ENCODE measurements at places on chromosomes 2 and 18. TPM values are rescaled to one million over a fixed set of nuclear protein-coding genes. Genes with fewer than 3 reads are reported as not detected.
A peak's percentile ranks its signal among the peaks of the same experiment; 100 is the strongest.

IGFBP5 gene
- 2,105 TPM for total RNA-seq

AMER3 gene
- total RNA-seq = not detected

DNA sequence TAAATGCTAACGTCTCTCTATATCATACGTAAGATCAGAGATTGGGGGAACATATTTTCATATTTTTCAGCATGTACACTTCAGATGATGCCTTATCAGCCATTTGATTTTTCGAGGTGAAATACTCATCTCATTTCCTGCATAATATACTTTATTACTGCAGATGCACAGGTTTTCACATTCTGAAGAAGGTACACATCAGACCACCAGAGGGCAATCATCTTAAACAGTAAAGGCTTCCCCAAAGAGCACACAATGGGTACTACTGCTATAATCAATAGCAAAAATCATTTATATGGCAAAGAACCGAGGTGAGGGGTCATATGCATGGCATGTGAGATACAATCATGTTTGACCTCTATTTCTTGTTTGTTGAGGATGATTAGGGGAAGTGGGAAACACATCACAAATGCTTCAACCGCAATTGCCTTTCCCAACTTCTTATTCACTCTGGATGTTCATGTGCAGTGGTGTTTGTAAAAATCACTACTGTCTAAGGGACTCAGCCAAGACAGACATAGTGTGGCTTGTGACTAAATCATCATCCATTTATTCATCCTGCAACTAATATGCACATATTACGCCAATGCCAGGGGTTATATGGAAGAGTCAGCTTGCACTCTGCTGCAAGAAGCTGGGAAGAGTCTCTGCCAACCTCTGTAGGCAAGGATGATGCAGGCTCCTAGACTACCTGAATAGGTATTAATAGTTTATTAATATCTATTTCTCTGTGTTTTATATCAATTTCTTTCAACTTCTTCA lies 118.7 kb downstream of the EPB41L3 start:
- DNase-seq = no peak

- DNase-seq = no peak
Observed at GRCh38 chr2:44955593-44956392, 14.3 kb downstream of the SIX3 start.

PROKR1 gene
- total RNA-seq = not detected

DNA sequence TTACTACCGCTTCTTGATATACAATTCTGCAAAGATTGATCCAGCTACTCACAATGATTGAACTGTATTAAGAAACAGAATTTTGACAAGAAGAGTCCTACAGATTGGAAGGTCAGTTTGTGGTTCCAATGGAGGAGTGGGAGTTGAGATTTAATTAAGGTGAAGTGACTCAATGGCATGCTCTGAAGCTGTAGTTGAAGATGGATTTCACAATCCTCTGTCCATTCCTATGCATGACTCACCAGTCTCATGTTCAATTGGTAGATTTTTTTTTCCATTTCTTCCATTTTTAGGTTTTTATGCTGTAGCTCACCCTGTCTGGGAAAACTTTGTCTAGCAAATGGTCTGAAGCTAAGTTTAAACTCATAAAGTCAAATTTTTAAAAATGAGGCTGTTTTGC lies 83.3 kb downstream of the DPP4 start:
- DNase-seq = no peak

GAL3ST2 gene
- 0.49 TPM for total RNA-seq

GRCh38 chr18:49980896-49981295 lies 167.6 kb upstream of the ACAA2 start:
- no peak for DNase-seq

DNA sequence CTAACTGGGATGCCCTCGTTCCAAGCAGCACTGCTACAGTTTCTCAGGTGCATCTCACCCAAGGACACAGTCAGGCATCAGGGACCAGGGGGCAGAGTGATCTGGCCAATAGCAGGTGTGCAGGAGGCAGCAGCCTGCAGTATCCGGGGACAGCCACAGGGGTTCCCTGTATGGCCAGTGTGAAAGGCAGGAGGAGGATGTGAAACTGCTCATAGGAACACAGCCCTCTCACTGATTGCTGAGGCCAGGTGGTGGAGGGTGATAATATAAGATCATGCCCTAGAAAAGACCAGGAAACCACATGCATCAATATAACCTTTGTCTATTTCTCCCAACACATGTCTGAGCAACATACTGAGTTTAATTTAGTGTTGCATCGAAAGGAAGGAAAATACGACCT lies 112.7 kb upstream of the TACR1 start:
- DNase-seq = no peak

OBSL1 gene
- 88.7 TPM for total RNA-seq

DNA sequence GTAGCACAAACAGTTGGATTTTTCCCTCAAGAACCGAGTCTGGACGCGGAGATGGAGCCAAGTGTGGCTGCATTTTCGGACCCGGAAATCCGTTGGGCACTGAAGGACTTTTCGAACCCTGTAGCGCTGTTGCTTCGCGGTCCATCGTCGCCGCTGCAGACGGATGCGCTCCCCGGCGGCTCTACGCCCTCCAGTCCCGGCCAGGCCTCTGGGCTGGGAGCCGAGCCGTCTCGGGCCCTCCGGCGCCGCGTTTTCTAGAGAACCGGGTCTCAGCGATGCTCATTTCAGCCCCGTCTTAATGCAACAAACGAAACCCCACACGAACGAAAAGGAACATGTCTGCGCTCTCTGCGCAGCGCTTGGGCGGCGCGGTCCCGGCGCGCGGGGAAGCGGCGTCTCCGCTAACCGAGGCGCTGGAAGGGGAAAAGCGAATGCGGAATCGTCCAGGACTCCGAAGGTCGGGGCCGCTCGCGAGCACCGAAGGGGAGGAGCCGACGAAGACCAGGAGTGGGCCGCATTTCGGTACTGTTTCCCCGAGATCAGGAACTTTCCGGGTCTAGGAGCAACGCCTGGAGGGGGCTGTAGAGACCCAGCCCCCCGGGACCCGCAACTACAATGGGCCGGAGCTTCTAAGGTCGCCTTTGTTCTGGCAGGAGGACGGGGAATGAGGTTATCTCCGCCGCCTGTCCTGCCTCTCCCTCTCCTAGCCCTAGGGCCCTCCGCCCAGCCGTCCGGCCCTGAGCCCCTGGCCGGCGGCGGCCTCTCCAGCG lies 3.2 kb downstream of the EMX1 start:
- DNase-seq = no peak

MBP gene
- total RNA-seq = 41.7 TPM

GRCh38 chr2:72698300-72698699 lies 127.5 kb downstream of the EXOC6B start:
- no peak for DNase-seq

NOSTRIN gene
- total RNA-seq = 5.3 TPM

DNA sequence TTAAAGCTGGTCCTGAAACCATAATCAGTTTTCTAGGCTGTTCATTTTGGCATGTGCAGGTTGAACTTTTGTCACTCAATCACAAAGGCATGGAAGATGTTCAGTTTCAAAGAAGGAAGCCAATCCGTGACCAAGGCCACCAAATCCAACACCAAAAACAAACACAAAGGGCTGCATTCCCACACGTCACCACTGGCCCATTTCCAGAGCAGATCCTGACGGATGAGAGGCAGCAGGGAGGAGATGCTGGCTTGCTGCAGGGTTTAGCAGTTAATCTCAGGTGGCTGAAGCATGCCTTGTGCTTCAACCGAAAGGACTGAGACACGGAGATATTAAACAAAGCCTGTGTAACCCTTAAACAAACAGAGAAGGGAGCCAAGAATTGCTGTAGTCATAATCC lies 191.9 kb upstream of the CTAGE1 start:
- peak; percentile 36 for DNase-seq

FEV gene
- not detected for total RNA-seq

DNA sequence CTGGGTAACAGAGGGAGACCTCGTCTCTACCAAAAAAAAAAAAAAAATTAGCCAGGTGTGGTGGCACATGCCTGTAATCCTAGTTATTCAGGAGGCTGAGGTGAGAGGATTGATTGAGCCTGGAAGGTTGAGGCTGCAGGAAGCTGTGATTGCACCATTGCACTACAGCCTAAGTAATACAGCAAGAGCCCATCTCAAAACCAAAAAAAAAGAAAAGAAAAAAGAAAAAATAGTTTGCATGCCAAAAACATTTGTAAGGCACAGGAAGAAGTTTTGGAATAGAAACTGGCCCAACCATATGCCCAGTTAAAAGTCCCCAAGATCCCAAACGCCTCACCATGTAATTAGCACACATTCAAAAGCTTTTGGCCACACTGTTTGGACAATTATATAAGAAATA lies 13.4 kb upstream of the ACOXL start:
- DNase-seq = no peak

GRCh38 chr2:207974216-207974605 lies 51.1 kb downstream of the PLEKHM3 start:
- no peak for DNase-seq

DNA sequence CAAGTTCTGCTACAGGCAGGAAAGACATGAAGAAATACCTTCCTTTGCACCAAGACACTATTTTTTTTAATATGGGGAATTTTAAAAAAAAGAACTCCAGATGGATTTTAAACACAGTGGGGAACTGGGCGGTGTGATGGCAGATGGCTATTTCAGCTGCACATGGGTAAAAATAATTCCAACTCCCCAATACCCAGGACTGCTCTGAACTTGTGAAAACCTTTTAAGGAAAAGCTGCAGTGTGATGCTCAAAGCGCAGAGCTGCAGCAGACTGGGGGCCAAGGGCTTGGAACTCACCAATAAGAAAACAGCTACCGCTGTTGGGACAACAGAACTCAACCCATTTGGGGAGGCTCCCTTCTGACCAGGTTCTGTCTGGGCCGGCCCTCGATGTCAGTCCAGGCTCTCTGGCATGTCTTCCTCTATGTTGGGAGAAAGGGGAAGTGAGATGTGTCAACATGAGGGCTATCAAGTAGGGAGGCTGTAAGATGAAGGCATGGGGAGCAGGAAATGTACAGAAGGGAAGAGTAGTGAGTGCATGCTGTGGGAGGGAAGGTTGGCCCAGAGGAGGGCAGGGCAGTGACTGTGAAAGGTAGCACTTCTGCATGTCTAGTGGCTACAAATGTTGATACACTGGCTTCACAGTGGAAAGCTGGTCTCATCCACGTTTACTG lies 64.0 kb upstream of the SLC14A2 start:
- DNase-seq = no peak

KIAA2012 gene
- not detected for total RNA-seq

SNORC gene
- total RNA-seq = 0.41 TPM

DNA sequence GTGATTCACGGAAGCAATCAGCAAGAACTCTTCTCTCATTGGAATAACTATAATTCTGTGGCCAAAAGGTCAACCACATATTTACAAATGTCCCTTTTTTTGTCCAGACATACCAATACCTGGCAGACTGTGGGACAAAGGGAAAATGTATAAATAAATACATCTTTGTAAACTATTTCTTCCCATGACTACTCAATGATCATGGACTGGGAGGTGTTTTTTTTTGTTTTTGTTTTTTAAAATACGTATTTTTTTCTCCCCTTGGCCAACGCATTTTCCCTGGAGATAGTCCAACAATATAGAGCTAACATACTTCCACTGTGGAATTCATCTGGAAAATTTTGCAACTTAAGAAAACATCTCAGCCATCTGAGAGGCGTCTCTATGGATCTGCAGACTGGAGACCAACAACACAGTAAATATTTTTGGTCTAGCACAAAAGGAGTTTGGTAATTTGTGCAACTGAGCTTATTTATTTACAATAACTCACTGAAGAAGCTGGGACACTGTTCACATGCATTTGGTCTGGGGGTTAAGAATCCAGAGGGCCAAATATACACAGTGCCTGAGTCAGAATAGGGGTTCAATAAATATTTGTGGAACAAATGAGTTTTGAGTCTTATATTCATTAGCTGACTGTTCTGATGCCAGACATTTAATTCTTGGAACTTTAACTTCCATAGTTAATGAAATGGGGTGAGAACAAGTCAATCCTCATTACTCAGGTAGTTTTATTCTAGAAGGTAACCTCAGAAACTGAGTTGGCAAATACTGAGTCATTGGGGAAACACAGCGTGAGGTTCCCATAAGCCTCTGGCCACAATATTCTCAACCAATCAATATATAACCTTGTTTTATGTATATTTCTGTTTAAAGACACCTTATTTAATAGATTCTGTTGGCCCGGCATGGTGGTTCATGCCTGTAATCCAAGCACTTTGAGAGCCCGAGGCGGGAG lies 36.2 kb downstream of the CCBE1 start:
- DNase-seq = no peak

DNA sequence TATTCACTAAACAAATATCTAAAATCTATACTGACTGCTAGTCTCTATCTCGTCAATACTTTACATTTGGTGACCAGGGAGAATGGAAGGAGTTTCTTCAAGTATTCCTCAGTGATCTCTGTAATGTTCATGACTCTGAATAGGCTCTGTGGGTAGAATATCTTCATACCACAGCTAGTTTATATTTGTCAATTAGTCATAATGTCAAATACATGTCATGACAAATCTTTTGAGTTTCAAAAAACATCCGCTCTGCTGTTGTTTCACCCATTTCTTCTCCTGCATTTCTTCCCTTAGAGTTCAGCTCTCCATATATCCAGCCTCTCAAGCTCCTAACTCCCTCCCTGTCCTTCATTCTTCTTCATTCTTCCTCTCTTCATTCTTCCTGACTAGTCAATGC lies 206.5 kb upstream of the FANCL start:
- no peak for DNase-seq

DNA sequence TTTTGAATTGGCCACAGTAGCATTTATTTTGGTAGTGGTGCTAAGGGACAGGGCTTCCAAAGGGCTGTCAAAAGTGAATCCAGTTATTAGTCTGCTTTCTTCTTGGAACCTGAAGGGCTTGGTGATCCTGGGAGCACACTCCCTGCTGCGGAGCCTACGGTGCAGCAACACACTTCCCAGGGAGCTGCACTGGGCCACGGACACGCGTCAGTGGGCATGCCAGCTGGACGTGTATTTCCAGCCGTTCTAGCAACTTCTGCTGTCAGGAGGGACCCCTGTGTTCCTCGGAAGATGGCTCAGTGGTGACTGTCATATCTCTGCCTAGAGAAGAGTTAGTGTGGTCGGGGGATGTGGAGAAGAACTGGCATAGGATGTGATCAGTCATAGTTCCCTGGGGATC lies 204.6 kb downstream of the SOCS6 start:
- no peak for DNase-seq

DNA sequence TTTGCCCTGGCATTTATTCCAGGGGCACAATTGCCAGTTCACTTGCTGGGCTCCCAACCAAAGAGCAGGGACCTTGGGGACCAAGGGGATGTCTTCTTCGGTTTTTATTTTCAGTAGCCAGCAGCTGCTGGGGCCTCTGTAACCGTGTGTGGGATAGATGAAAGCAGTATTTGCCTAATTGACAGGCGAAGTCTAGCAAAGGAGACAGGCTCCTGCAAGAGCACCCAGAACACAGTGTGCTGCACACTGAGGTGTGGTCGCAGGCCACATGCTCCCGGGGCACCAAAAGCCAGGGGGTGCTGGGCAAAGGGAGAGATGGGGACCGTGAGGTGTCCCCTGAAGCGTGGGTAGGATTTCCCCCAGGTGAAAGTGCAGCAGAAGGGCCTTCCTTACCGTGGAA lies 5.3 kb downstream of the SAG start:
- DNase-seq = no peak

Measured in thoracic aorta (tissue), 2 donors.